ENCODE measurements at places on chromosomes 5 and 9. TPM values are rescaled to one million over a fixed set of nuclear protein-coding genes. Genes with fewer than 3 reads are reported as not detected.

GRCh38 chr5:135312255-135312935, 86.6 kb downstream of the MACROH2A1 start:
- H3K4me1 ChIP-seq: no peaks in the 10 kb centered on the region
- H3K4me3 ChIP-seq: no peak overlapping the region
- DNase-seq: no peak

The NXNL2 gene
- 4.2 TPM for total RNA-seq

- no peak overlapping the region for H3K27ac ChIP-seq
- DNase-seq: no peak
- H3K4me3 ChIP-seq: no peak overlapping the region
- no peaks in the 10 kb centered on the region for H3K27me3 ChIP-seq
- H3K36me3 ChIP-seq: no peaks in the 10 kb centered on the region
- no peaks in the 10 kb centered on the region for H3K4me1 ChIP-seq
Measured at GRCh38 chr5:74454263-74455030, 186.1 kb downstream of the ENC1 start.

DNA sequence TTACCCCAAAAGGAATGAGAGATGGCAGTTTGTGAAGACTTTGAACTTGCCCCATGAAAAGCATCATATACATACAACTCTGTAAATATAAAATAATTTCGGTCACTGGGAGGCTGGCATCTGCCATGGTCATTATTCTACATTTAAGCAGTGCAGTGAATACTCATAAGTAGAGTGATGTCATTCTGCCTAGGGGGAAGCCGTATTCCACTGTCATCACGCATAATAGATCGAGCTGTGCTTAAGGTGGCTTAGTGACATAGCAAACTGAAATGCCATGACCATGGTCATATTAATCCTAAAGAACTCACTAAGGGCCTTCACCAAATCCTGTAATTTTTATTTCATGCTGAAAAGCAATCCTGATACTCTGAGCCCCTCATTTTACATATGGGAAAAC, 42.4 kb upstream of the NR4A3 start:
- H3K4me1 ChIP-seq: no peaks in the 10 kb centered on the region
- H3K36me3 ChIP-seq: no peaks in the 10 kb centered on the region
- no peaks in the 10 kb centered on the region for H3K27me3 ChIP-seq

- peak within 1 kb of the TSS; percentile 10 for H3K4me3 ChIP-seq
- no peaks in the 10 kb centered on the region for H3K27me3 ChIP-seq
- H3K27ac ChIP-seq: peak within 1 kb of the TSS; percentile 70
- DNase-seq: no peak
- no peaks in the 10 kb centered on the region for H3K36me3 ChIP-seq
- no peaks in the 10 kb centered on the region for H3K4me1 ChIP-seq
Measured at GRCh38 chr5:169300468-169301385, at the start of gene SLIT3. Gene SLIT3 (minus strand): TSS chr5:169301139. CDS start chr5:169300709, 430 bp downstream.

- no peak overlapping the region for H3K27ac ChIP-seq
- no peak for DNase-seq
- peaks cover 96% of the 10 kb centered on the region for H3K27me3 ChIP-seq
- peaks cover 75% of the 10 kb centered on the region for H3K4me1 ChIP-seq
- H3K36me3 ChIP-seq: no peaks in the 10 kb centered on the region
Measured at GRCh38 chr5:171311322-171312077, 2.5 kb downstream of the TLX3 start.

The CDC26 gene
- 17.7 TPM for total RNA-seq

DNA sequence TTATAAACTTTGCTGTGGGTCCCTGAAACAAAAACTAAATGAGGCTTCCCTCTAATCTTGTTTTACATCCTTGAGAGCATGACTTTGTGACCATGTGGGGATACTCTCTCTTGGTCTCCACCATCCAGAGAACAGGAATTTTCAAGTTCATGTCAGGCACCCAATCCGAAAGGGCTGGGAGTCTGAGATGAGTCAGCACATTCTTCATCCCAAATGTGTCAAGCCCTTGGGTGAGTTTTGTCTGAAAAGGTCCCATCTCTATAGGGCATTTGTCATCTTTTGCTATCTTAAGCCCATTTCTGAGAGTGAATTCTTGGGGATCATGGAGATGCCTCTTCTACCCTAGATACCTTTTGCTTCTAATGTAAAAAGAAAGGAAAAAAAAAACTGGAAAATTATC, 26.9 kb upstream of the RAPGEF6 start:
- DNase-seq: no peak
- H3K4me1 ChIP-seq: no peaks in the 10 kb centered on the region
- no peak overlapping the region for H3K27ac ChIP-seq
- no peak overlapping the region for H3K4me3 ChIP-seq
- no peaks in the 10 kb centered on the region for H3K27me3 ChIP-seq

The IFNA21 gene
- not detected for total RNA-seq

DNA sequence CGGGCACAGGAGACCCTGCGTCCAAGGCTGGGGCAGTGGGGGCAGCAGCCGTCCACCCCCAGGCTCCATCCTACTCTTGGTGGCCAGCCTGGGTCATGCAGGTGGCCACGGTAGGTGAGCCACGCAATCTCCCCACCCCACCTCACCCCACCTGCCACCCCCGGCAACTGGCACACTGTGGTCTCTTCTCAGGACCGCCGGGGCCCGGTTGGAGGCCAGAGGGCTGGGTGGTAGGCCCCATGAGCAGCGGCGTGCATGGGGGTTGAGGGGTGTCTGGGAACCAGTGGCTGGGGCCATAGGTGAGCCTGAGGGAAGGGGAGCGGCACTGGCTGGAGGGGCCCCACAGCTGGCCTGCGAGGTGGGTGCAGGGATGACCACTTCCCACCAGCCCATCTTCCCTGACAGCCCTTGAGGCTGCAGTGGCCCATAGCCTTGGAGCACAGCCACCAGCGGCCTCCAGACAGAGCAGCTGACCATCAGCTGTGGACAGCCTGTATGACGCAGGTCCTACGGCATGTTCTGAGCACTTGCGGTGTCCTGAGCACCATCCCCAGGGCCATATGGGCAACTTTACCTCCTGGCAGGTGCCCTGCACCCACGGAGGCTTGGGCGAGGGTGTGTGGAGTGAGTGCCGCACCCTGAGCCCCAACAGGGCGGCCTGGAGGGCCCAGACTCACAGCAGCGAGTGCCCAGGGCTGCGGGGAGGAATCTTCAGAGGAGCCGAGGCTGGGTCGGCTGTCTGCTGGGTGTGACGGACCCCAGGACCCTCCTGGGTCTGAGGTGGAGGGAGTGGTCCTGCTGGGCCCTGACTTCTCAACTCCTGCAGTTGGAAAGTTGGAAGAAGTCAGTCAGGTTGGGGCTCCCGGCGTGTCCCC, 47.4 kb downstream of the KCNT1 start:
- H3K4me1 ChIP-seq: no peaks in the 10 kb centered on the region
- H3K27me3 ChIP-seq: no peaks in the 10 kb centered on the region
- no peak for DNase-seq
